ENCODE measurements at places on chromosomes 2 and 18.
A peak's percentile ranks its signal among the peaks of the same experiment; 100 is the strongest.

GRCh38 chr2:237669283-237669627, 41.9 kb downstream of the LRRFIP1 start:
- no peak for DNase-seq

DNA sequence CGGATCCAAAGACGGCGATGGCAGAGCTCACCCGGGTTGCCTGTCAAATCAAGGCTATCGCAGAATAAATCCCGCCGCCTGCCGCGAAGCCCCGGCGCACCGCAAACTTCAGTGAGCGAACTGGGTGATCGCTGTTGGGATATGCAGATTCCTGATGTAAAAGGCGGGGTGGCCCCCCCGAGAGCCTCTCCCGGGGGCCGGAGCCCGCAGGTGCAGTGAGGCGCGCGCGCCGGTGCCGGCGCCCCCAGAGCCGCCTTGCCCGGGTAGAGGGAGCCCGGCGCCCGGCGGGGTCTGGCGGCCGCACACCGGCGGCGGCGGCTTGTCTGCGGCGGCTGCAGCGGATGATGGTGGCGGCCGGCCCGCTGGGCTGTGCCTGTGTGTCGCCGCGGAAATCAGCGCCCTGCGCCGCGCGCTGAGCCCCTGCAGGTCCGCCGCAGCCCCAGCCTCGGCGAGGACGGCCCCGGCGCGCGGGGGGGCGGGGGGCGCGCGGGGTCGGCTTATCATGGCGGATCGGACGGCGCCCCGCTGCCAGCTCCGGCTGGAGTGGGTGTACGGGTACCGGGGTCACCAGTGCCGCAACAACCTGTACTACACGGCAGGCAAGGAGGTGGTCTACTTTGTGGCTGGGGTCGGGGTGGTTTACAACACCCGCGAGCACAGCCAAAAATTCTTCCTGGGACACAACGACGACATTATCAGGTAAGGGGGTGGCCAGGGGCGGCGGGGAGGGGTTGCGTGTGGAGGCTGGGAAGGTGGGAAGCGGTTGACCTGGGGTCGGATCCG, 1.3 kb downstream of the EML6 start:
- DNase-seq = no peak

DNA sequence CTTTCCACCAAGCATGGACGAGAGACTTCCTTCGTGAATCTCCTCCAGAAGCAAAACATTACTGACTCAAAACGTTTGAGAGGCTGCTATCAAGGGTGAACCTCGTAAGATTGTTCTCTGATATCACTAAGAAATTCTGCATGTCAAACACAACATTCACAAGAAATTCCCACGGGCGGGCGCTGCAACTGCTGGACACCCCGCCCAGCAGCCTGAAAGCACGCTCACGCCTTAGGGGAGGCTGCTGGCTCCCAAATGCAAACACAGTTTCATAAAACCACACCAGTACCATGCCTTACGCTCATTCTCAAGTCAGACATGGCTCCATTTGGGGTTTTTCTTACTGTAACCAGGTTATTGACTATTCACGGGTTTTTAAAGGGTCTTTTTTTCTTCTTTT, 39.0 kb downstream of the MBP start:
- DNase-seq = no peak

GRCh38 chr2:150478200-150478974, 9.1 kb downstream of the RND3 start:
- no peak for DNase-seq

- no peak for DNase-seq
These were observed 11.2 kb downstream of the SCG2 start for GRCh38 chr2:223590964-223591363.

GRCh38 chr2:40439473-40439872, 12.4 kb downstream of the SLC8A1 start:
- no peak for DNase-seq

DNA sequence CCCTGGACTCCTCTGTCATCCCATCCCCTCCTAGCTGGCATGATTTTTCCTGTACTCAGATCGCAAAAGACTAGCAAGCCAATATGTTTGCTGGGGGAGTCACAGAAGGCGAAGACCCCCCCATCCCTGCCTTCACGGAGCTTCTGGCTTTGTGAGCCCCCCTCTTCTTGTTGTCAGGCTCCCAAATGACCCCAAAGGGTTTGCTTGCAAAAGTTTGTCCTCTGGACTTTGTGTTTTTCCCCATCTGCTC, 169.9 kb downstream of the SMAD7 start:
- no peak for DNase-seq

GRCh38 chr2:60447943-60448342, 105.5 kb downstream of the BCL11A start:
- no peak for DNase-seq

GRCh38 chr2:18104595-18105224, 226.2 kb downstream of the KCNS3 start:
- DNase-seq = no peak

DNA sequence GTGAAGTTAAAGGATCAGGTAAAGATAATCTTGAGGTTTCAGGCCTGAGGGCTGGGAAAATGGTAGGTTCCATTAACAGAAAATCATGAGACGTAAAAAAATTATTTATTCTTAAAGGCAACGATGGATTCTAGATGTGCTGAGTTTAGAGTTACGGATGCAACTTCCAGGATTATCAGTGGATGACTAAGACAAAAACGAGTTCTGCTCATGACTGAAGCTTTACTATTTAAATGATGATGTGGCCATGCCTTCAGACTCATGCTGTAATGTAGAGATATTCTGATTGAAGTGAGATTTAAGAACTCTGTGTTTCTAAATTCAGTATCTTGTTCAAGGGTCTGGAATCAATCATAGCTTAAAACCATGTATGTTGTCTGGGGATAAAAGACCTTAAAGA, 5.0 kb downstream of the TMEM237 start:
- DNase-seq = no peak

DNA sequence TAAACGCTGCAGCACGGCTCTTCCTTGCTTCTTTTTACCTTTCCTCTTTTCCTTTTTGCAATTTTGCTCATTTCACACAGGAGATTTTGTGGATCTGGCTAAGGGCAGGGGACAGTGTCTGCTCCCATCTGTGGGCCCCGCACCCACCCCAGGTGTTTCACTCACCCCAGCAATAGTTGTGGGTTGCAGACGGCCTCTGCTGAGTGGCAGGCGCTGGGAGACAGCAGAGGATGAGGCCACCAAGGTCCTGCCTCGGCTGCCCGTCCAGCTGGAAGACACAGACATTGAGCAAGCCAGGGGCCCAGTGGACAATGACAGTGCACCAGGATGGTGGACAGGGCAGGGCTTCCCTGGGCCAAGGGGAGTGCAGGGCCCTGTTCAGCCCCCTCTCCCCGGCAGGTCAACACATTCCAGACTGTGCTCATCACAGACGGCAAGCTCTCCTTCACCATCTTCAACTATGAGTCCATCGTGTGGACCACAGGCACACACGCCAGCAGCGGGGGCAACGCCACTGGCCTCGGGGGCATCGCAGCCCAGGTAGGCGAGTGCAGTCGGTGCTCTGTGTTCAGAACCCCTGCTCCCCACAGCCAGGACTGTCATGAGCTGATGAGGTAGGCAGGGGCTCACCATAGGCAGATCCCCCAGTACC, 35.0 kb downstream of the SNED1 start:
- no peak for DNase-seq

DNA sequence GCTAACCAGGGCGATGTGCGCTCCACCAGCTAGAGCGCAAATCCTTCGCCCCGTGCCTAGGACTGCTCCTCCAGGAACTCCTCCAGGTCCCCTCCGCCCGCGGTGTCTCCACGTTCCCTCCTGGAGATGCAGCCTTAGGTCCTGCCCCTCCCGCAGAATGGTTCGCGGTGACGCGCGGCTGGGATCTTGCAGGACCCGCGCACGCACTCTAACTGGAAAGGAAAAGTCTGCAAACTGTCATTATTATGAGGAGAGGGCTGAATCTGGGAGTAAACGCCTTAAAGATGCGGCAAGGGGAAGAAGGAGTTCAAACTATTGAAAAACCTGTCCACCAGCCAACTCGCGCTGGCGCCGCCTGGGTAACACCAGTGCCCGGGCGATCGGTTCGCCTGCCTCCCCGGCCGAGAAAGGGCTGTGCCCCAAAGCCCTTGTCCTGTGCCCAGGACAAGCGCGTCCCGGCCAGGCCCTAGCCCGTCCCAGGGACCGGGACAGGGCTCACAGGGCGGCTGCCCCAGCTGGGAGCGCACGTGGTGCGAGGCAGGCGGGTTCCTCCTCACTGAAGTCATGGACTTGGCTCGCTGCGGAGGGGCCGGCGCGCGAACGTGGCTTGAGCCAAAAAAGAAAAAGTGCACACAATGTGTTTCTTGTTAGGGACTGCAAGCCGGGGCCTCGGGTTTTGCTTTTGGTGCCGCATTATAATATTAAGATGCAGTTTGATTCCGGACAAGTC, 5.5 kb upstream of the ID2 start:
- peak; percentile 90 for DNase-seq

DNA sequence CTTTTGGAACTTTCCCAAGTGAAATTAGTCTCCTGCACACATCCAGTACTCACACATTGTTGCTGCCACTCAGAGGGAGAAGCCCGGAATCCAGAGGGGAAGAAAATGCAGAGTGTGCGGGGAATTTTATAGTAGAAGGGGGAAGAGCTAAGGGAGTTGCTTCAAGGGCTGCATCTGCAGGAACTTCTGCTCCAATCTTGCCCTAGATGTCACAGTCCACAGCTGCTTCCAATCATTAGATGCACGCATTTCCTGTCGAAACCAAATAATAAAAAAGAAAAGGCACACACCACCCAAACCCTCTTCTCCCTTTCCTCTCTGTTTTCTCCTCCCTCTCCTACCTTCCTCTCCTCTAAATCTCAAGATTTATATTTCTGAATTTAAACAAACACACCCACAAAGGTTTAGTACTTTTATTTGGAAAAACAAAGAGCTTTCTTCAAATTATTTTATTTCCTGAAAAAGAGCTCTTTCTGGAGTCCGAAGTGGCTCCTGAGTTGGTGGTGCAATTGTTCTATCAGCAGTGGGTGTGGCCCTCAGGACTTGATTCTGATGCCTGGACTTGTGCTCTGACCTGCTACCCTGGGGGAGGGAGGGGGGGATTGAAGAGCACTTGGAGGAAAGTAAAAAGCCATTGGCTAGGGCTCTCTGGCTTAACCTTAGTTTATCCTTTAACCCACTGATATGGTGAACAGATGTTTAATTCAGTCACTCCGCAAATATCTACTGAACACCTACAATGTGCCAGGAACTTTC, 72.0 kb downstream of the KCNE4 start:
- peak; percentile 69 for DNase-seq
